ENCODE measurements at places on chromosomes 13 and 19.

DNA sequence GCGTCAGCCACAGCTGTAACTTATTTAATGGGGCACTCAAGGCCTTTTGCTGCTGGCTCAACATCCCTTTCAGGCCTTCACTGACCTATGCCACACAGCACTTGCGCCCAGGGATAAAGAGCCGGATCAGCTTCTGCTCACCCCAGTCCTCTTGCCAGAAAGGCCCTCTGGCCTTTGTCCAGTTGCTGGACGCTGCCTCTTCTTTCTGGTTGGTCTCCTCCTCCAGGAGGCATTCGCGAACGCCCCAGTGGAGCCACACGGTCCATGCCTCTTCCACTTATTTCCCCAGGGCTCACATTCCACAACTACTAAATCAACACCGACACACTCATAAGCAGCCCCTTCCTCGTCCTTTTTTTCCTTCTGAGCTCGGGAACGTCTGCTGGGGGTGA lies 3.7 kb upstream of the ZNF329 start:
- no peak for DNase-seq

- no peak for DNase-seq
Measured at GRCh38 chr13:47076500-47076899, 179.6 kb upstream of the HTR2A start.

DNA sequence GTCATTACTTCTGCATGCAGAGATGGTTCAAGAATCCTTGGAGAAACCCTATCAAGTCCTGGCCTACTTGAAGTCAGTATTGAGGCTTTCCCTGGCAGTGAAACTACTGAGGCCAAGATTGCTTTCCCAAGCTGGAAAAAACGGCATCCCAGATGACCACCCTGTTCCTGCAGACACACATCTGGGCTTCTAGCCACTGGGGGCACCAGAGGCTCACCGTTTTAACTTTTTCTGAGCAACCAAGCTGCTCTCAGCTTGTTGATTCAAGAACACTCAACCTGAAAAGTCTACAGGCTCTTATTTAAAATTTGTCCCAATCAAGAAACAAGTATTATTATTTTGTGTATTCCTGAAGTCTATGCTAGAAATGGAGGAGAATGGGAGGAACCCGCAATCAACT lies 66.6 kb downstream of the SPRYD7 start:
- DNase-seq, result no peak

DNA sequence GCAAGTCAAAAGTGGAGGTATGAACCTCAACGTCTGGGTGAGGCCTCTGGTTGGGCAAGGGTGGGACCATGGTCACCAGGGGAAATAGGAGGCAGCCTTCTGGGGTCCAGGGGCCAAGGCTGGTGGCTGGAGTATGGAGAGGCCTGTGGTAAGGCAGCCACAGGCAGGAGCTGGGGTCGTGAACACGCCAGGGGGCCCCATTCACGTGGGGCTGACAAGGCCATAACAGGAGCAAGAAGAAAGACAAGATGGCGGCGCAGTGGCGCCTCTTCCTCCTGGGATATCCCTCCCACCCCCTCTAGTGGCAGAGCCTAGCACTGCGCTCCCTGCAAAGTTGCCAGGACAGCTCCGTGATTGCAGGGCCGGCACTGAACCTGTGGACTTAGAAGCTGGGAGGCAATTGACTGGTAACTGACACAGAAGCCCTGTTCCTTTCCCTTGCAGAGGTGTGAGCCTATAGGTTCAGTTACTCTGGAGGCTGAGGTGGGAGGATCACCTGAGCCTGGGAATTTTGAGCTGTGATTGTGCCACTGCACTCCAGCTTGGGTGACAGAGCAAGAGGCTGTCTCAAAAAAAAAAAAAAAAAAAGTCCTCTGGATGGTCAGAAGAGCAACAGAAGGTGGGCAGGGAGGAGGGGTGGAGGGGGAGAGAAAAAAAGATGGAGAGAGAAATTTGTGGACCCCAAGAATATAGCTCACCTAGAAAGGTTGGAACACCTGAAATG lies 19.7 kb upstream of the EDDM13 start:
- peak; percentile 65 for DNase-seq

All from ACHN (cell line).